ENCODE measurements at places on chromosomes 4 and X.

GRCh38 chrX:150759568-150760416 is 66.6 kb downstream of the MTMR1 start:
- DNase-seq: no peak

- no peak for DNase-seq
Observed at GRCh38 chr4:175671491-175671934, 140.6 kb downstream of the GPM6A start.

- DNase-seq: no peak
Observed at GRCh38 chrX:14030174-14030530, 460 bp upstream of the GEMIN8 start.

DNA sequence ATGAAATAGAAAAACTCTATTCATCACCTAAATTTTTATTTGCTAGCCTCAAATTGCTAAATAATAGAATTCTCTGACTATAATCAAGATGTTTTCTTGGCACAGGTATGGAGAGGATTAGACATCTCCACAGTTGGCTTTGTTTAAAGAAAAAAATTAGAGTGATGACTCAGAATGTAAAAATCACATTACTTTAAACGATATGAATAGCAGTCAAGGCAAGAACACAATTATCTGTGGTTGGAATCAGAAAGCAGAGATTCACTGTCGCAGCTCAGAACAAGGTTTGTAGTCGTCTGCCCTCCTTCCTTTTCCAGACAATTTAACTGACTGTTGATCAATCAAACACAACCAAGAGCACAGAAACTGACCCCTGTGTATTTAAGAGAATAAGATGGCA is 32.2 kb upstream of the CCKAR start:
- DNase-seq: no peak

DNA sequence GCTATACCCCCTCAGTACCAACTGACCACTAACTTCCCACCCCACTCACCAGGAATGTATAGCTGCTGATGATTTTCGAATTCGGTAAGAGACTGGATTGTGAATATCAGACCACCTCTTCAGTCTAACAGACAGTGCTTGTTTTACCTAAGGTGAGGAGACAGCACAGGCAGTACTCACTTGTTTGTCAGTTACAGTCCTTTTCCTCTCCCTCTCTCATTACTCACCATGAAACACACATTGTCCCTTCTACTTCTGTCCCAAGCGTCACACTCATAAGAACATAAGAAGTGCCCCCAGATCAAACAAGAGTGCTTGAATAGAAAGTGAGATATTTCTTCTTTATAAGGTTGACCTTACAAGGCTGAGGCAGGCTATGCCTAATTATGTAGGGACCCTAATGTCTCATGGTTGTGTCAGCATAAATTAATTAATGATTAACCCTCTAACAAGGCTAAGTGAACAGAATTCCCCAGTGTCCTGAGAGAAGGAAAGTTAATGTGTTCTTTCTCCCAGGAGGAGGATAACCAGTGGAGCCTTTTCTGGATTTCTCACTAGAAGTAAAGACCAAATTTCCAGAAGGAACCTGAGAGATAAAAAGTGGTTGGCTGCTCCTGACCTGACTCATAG is 32.2 kb downstream of the ZCCHC12 start:
- no peak for DNase-seq

DNA sequence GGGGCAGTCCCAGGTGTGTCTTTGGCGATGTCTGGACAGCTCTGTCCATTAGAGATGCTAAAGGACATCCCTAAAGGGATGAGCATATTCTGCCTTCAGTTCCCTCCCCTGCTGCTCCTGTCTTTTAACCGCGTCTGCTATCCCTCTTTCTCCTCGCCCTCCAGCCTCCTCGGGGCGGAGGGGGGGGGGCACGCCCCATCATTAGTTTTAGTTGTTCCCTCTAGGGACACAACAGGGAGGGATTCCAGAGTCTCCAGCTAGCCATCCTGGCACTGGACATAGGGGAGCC is 1.1 kb downstream of the MSL3 start:
- no peak for DNase-seq

- no peak for DNase-seq
Observed at GRCh38 chr4:105967058-105967658, 71.9 kb downstream of the NPNT start.

DNA sequence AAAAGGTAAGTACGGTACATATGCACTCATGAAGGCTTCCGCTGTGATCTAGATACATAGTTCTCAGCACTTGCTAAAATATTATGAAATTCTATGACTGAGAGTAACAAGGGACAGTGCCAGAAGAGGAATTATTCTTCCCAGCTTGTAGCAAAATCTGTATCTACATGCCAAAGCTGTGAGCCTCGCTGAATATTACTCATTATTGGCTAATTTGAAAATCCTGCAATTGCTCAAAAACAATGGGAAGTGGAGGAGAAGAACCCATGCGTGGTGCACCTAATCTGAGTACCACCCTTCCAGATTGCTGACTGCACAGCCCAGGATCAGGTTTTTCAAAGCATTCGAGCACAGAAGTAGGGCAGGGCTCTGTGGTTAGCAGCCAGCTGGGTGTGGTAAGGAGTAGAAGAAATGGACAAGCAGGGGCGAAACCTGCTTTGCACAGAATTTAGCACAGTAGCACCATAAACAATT is 17.4 kb upstream of the PDCL2 start:
- DNase-seq: no peak

- no peak for DNase-seq
Observed at GRCh38 chr4:6696611-6697010, 2.9 kb downstream of the S100P start.

DNA sequence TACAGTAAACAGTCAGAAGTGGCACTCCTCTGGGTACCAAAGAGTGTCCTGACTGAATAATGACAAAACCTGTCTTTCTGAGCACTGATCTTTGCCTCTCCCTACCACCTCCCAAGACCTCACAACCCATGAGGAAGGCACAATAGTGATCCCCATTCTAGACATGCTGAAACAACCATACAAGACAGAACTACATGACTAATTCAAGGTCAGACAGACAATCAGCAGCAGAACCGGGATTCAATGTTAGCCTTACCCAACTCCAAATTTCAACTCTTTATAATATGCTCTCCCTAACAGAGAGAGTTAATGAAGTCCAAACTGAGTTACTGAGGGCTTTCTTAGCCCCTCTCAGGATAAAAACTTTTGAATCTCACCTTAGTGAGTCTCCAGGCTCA is 71.0 kb downstream of the IRF2 start:
- no peak for DNase-seq

DNA sequence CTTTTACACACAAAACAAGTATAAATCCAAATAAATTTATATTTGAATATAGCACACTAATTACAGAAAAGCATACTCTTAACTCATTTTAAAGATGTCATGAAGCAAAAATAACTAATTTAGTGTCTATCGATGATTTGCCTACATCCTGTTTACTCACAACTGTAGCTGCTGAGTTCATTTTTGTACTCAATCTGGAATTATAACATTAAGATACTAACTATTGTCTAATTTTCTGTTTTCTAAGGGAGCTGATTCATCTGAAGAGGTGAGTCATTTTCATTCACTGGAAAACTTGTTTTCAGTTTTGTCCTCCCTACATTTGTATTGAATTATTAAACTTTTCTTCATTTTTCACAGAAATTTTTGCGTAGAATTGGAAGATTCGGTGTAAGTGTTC is 3.7 kb downstream of the STATH start:
- DNase-seq: no peak

DNA sequence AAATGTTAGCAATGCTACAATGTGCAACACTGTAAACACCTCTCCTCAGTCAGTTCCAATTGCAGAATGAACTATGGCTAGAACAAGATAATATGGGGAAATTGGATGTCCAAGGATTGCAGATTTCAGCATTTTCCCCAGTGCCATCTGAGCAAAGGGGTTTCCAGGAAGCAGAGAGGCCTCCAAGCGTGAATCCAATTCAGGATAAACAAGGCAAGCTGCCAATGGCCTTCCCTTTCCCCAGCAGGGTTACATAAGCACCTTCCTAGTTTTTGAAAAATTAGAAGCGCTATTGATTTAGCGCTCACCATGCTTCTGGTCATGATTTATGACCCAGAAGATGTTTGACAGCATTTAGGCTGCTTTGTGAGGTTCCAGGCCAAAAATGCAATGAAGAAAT is 223.0 kb upstream of the GATB start:
- DNase-seq: no peak

- DNase-seq: no peak
Observed at GRCh38 chr4:68572653-68573170, 3.4 kb downstream of the UGT2B17 start.

GRCh38 chrX:84153538-84153937 is 34.5 kb downstream of the RPS6KA6 start:
- no peak for DNase-seq

- no peak for DNase-seq
Observed at GRCh38 chr4:181604546-181604945, 638.7 kb upstream of the TENM3 start.

DNA sequence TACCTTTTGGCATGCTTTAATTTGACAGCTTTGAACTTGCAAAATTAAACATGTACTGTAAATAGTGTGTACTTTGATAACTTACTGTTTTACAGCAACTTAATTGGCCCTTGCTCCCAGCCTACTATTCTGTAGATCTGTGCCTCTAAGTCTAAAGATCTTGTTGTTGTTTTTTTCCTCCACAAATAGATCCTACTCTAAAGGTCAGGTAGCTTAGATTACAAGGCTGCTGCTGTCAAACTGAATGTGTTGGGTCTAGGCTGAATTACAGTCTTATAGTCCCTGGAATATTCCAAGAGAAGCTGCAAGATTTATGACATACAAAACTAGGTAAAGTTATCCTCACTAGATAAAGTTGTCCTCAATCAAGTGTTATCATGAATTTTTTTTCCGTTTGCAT is 18.7 kb downstream of the DIAPH2 start:
- DNase-seq: no peak

GRCh38 chr4:145660064-145660463 is 19.9 kb upstream of the C4orf51 start:
- DNase-seq: no peak

GRCh38 chr4:154916068-154916467 is 135.0 kb downstream of the RBM46 start:
- no peak for DNase-seq

- DNase-seq: no peak
Observed at GRCh38 chrX:22314211-22314610, 41.5 kb downstream of the CBLL2 start.

GRCh38 chr4:189981970-189982369 is 41.3 kb downstream of the FRG1 start:
- DNase-seq: no peak

DNA sequence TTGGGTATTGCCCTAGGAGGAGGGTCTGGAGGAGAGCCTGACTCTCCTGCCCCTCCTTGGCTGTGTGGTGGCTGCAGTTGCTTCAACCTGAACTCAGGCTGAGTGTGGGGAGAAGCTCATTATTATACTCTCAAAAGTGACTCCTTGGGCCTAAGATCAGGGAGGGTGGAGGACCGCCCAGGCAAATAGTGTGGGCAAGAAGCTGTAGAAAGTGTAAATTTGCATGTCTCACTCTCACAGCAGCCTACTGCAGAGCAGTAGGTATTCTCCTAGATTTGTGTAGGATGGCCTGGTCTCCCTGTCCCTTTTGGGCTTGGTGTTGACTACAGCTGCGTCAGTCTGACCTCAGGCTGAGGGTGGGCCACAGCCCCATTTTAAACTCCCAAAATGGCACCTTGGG is 156.1 kb downstream of the ZNF330 start:
- DNase-seq: no peak

- DNase-seq: no peak
Observed at GRCh38 chr4:122772311-122772710, 39.8 kb downstream of the BBS12 start.

DNA sequence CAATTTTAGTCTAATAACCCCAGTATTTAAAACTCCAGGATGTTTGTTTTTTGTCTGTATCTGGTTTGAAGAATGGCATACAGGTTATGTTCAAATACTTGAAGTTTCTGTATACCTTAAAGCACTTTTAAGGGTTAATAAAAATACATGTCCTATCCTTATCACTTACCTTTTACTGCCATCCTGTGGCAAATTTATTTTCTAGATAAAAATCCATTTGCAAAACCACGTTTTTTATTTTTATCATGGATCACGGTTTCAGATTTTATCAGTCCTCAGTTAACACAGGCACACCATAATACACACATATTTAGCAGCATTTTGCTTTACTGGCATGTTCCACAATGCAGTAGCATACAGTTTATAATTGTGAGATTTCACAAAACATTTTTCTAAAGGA is 113.3 kb upstream of the H2AZ1 start:
- DNase-seq: no peak

DNA sequence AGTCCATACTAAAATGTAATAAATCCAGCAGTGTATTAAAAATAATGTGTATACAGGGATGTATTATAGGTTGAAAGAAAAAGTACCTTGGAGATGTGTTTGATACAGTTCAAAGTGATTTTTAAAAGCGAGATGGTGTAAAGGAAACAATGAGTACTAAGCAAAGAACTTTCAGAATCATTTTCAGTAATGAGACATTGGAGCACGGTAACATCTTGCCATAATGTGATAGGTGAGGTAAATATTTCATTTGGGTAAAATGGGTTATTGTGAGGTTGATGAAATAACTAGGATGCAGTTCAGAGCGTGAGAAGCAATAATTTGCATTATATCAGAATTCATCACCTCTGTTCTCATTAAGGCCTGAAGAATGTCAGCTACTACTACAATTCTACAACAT is 25.9 kb downstream of the EIF2S3 start:
- DNase-seq: no peak

DNA sequence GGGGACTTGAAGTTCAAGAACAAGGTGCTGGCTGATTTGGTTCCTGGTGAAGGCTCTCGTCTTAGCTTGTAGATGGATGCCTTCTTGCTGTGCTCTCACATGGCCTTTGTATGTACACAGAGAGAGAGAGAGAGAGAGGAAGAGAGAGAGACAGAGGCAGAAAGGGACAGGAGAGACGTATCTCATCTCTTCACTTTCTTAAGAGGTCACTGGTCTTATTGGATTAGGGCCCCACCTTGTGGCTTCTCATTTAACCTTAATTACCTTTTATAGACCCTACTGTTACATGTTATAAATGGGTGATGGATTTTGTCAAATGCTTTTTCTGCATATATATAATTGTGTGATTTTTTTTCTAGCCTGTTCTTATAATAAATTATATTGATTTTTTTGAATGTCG is 1444.2 kb downstream of the ADGRL3 start:
- no peak for DNase-seq

GRCh38 chr4:162847945-162848549 is 318.6 kb downstream of the NAF1 start:
- DNase-seq: no peak

DNA sequence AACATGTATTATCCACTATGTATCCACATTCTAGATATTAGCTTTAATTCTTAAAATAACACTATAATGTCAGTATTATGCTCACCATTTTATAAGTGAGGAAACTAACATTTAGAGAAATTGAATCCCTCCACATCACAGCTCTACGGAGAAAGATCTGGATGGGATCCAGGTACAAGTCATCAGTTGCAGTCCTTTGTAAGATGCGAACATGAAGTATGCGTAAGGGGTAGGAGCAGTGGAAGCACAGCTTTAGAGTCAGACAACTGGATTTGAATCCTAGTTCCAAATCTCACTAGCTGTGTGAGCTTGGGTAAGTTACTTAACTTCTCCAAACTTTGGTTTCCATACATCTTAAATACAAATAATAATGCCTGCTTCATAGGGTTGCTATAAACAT is 162.5 kb downstream of the ATP10D start:
- no peak for DNase-seq

All from stimulated activated CD8-positive, alpha-beta memory T cell treated with anti-CD3 and anti-CD28 coated beads, Interleukin-4, amount 100 ng/mL, for 4 hours (primary cell).